ENCODE measurements at places on chromosomes 1 and 21. TPM values are rescaled to one million over a fixed set of nuclear protein-coding genes. Genes with fewer than 3 reads are reported as not detected.
A peak's percentile ranks its signal among the peaks of the same experiment; 100 is the strongest.

DNA sequence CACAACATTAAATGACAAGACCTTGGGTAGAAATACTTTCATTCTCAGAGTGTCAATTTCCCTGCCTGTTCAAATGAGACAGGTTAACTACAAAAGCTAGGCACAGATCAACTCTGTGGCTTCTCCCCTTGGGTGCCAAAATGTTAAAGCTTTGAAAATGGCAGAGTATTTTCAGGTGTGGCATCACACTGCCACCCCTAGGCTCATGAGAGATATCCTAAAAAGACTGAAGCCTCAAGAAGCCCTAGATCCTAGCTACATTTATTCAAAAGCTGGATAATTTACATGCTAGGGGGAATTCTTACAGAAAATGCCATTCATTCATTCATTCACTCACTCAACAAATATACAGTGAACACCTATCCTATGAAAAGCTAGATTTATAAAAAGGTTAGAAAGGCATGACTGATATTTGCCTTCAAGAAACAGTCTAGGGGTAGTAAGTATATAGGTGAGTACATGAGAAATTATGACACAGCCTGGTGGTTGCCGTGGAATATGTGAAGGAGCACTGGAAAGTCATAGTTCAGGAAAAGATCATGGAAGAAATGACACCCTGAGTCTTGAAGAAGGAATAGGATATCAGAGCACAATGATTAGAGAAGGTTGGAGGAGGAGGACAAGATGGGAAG lies 15.9 kb upstream of the RAB4A start:
- DNase-seq: no peak

GRCh38 chr1:87404296-87404695 lies 75.6 kb downstream of the LMO4 start:
- no peak for DNase-seq

GRCh38 chr1:197469620-197470210 lies 201.7 kb downstream of the CRB1 start:
- DNase-seq: no peak

DNA sequence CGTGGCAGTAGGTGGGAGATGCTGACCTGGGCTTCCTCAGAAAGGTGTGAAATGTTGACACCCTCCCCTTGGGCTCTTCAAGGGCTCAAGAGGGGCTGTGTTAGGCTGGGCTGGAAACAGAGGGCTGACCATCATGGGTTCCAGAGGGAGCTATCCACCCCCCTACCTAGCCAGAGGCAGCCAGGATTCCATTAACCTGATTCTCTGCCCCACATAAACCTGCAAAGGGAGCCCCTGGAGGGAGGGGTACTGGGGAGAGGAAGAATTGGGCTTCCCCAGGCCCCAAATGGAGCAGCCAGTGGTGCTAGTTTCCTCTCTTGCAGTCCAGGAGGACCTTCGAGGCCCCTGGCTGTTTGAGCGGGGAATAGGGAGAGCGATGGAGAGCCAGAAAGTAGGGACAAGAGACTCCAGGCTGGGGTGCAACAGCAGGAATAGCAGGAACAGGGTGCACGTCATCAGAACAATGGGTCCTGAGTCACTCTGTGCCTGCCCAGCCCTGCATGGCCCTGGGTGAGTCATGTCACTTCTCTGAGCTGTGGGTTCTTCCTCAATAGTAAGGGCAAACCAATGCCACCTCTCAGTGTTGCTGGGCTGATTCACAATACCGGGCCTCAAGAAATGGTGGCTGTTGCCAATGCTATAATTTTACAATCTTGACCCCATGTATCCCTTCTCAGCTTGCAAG lies 121.2 kb downstream of the EPHB2 start:
- peak; percentile 70 for DNase-seq

GRCh38 chr1:27614625-27615344 lies 10.8 kb upstream of the AHDC1 start:
- no peak for DNase-seq

RALGPS2 gene
- 2.0 TPM for polyA plus RNA-seq

RSPH1 gene
- not detected for polyA plus RNA-seq

Measured in CD14-positive monocyte (primary cell).